ENCODE measurements at places on chromosomes 11 and 22.
A peak's percentile ranks its signal among the peaks of the same experiment; 100 is the strongest.

GRCh38 chr11:17790453-17790852 is 55.9 kb downstream of the KCNC1 start:
- DNase-seq: peak; percentile 71

GRCh38 chr11:68315171-68315920 is 3.0 kb downstream of the LRP5 start:
- DNase-seq: no peak

- DNase-seq: no peak
Observed at GRCh38 chr11:27847496-27847895, 147.2 kb upstream of the BDNF start.

DNA sequence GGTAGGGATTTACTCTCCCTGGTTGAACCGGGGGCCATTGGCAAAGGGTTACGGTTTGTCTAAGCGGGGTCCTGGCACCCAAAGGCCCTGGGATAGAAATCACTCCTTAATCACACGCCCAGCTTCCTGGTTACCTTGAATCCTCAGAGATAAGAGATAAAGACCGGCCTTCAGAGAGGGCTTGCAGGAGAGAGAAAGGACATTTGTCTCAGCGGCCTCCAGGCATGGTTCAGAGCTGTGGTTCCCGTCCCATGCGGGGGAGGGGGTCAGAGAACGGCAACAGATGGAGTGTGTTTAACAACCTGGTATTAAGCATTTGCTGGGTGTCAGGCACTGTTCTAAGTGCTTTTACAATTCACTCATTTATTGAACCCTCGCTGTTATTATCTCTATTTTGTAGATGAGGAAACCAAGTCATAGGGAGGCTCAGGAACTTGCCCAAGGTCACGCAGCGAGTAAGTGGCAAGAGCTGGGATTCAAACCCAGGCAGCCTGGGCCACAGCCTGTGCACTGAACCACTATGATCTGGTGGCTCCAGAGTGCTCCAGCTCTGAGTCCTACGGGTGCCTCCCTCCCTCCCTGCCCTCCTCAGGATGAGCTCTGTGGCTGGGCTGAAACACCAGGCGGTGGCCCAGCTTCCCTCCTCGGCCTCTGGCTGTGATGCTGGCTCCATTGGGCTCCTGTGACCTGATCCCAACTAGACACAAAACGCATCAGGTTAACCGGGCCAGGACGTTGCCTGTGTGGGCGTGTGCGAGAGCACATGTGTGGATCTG is 18.6 kb downstream of the LRRC10B start:
- DNase-seq: no peak

- peak; percentile 3 for DNase-seq
Observed at GRCh38 chr11:92453055-92453454, 228.4 kb downstream of the FAT3 start.

DNA sequence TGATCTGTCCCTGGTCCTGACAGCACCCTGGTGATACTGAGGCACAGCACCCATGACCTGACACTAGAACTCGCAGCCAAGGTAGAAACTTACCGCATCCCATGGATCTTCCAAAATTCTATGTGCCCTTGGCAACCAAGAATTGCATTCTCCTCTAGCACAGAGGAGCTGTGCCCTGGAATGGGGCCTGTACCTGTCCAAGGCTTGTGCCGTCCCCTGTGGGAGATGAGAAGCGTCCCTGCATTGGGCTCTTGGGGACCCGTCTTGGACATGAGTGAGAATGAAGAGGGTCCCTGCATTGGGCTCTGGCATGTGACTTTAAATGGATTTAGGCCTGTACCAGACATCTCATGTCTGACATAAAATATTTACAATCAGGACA is 67.1 kb downstream of the GGTLC2 start:
- DNase-seq: no peak

- DNase-seq: no peak
Observed at GRCh38 chr11:45355706-45356041, 69.5 kb upstream of the SYT13 start.

GRCh38 chr11:13137844-13138301 is 128.8 kb downstream of the RASSF10 start:
- peak; percentile 41 for DNase-seq

DNA sequence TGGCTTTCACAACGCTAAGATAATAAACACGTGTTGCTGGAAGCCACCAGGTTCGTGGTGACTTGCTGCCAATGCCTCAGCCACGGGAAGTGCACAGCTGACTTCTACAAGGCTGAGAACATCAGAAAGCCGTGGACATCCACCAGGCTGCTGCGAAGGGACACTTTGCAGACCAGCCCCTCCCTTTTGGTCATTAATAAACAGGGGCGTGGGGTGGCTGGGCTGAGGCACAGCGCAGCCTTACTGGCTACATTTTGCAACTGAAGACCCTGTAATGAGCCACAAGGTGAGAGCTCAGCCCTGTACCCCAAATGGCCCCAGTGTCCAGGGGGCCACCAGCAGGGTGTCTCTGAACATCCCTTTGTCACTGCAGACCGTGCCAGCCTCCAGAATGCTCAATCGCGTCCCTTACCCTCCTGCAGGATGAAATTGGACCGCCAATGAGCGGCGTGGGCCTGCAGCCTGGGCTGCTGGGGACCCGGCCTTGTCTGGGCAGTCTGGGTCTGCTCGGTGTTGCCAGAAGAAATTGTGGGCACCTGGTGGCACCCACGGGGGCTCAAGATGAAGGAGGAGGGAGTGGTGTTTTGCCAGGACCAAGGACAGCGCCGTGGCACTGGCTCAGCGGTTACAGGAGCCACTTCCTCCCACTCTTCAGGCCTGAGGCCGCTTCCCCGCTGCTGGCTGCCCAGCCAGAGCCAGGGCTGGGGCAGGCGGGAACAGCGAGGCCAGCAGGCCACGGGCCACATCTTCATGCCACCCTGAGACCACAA is 181.9 kb downstream of the CTTN start:
- no peak for DNase-seq

- DNase-seq: no peak
Observed at GRCh38 chr11:7520011-7520942, 6.5 kb downstream of the PPFIBP2 start.
